ENCODE measurements at places on chromosomes 2 and 18. TPM values are rescaled to one million over a fixed set of nuclear protein-coding genes. Genes with fewer than 3 reads are reported as not detected.

DNA sequence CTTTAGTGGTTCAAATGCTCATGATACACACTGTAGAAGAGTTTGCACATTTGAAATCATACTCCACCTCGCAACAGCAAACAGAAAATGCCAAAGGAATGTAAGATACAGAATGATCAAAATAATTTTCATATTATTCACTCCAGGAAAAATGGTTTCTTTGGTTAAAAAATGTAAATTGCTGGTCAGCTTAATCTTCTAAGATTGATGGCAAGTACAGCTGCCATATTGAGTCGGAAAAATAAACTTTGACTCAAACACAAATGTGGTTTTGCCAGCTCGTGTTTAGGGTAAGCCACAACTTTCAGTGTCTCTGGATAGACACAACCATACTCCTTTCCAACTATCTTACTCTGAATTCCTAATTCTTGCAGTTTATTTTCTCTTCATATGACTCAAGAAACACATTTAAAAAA lies 154.9 kb upstream of the SMIM21 start:
- H3K4me1 ChIP-seq: no peaks in the 10 kb centered on the region
- no peaks in the 10 kb centered on the region for H3K36me3 ChIP-seq
- H3K4me3 ChIP-seq: no peak overlapping the region

TMSB10 gene
- 5,768 TPM for total RNA-seq

DNA sequence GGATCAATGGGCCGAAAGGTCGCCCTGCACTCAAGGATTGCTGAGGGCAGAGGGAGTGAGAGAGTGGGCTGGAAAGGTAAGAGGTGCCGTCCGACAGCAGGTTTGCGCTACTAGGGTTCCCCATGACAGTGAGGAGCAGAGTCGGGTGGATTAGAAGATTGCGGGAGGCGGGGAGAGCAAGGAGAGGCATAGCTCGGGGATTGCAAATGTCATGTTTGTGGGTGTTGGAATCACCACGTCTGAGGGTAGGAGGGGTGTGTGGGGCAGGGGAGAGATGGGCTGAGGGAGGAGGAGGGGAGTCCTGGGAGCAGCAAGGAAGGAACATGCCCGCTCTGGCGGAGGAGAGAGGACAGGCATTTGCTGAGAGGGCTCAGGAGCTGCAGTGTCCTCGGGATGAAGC lies 81.2 kb downstream of the ZCCHC2 start:
- H3K27me3 ChIP-seq: peaks cover 48% of the 10 kb centered on the region
- DNase-seq: no peak
- H3K27ac ChIP-seq: no peak overlapping the region

GRCh38 chr2:191739194-191739593 lies 61.3 kb downstream of the NABP1 start:
- peaks cover 13% of the 10 kb centered on the region for H3K4me1 ChIP-seq
- no peak overlapping the region for H3K4me3 ChIP-seq
- no peaks in the 10 kb centered on the region for H3K36me3 ChIP-seq
- DNase-seq: no peak

IKZF2 gene
- total RNA-seq: 6.0 TPM

DNA sequence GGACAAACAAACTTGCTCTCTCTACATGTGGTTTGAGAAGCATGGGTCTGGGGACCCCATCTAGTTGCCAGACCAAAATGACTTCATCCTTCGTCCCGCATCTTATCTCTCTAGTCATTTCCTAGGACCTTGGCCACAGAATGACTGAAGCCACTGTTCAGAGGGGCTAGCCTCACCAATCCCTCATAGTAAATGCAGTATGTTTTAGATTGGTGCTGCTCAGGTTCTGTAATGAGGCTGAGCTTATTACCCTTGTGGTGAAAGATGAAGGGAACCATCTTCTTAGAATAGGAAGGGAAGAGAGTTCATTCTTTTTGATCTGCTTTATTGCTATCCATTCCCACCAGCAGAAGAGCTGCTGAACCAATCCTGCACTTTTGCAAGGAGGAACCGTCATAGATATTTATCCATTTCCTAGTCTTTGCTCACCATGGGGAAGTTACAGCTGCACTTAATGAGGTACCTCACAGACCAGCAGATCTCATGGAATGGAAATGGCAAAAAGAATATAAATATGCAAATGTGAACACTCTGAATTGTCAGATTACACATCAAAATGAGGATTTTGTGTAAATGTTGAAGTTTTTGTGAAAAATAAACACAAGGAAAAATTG lies 436.7 kb downstream of the LPIN1 start:
- H3K36me3 ChIP-seq: no peaks in the 10 kb centered on the region
- H3K4me1 ChIP-seq: peaks cover 8% of the 10 kb centered on the region
- no peak for DNase-seq
- no peak overlapping the region for H3K27ac ChIP-seq
- peaks cover 6% of the 10 kb centered on the region for H3K27me3 ChIP-seq

DNA sequence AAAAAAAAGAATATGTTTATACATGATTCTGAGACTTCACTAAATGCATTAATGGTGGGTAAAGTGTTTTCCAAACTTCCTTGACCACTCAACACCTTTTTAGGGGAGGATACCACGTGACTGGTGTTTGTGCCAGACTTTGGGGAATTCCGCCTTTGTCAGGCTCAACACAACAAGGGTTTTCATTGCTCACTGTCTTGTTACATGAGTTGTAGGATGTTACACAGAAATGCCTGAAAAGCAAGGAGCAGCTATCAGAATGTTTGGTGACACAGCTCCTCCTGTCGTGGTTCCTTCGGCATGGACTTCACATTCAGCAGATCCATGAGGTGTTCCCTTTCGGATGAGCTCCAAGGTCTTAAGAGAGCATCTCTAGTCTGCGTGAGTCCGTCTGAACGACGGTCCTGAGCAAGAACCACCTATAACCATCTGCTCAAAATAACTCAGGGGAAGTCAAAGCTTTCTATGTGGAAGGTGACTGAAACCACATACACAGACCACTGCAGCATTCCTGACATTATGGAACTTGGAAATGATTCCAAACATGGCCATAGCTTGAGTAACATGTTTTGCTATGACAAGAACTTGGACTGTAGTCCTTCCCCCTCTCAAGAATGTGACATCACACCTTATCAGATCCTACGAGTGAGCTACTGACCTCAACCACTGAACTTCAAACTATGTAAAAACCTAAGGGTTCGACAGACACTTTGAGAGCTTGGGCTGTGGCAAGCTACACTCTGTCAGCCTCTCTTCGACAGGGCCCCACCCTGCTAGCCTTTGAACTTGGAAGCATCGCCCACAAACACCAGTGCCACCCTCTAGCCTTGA lies 57.5 kb downstream of the MCFD2 start:
- H3K27ac ChIP-seq: no peak overlapping the region
- peaks cover 15% of the 10 kb centered on the region for H3K27me3 ChIP-seq
- no peaks in the 10 kb centered on the region for H3K36me3 ChIP-seq
- H3K4me1 ChIP-seq: no peaks in the 10 kb centered on the region
- H3K4me3 ChIP-seq: no peak overlapping the region

DNA sequence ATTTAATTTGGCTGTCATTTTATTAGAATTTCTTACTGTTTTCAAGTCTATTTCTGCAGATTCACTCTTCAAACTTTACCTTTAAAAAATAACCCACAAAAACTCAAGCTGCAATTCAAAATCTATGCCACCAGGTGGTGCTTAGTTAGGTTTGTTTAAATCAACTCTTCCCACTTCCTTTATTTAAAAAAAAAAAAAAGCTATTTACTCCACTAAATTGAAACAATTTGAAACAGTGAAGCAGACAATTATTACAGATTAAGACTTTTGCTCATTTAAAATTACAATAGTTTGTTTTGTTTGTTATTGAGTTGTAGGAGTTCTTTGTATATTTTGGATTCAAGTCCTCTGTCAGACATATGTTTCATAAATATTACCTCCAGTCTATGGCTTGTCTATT lies 300.0 kb downstream of the PDE11A start:
- H3K27ac ChIP-seq: no peak overlapping the region
- H3K4me1 ChIP-seq: peaks cover 2% of the 10 kb centered on the region
- H3K36me3 ChIP-seq: no peaks in the 10 kb centered on the region

DNA sequence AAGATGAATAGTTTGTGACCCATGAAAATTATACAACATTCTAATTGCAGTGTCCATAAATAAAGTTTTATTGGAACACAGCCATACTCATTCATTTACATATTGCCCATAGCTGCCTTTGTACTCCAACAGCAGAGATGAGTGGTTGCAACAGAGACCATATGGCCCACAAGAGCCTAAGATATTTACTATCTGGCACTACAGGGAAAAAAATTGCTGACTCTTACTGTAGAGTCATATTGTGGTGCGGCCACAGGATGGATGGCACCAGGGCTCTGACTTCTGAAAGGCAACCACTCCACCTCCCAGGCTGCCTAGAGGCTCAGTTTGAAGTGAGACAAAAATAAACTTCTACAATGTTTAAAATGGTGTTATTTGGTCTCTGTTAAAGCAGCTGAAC lies 404.0 kb upstream of the ATP5MC3 start:
- no peak overlapping the region for H3K27ac ChIP-seq
- H3K4me1 ChIP-seq: no peaks in the 10 kb centered on the region
- no peak for DNase-seq
- no peak overlapping the region for H3K4me3 ChIP-seq
- H3K36me3 ChIP-seq: no peaks in the 10 kb centered on the region

- H3K27me3 ChIP-seq: no peaks in the 10 kb centered on the region
- no peak overlapping the region for H3K4me3 ChIP-seq
- DNase-seq: no peak
- no peaks in the 10 kb centered on the region for H3K36me3 ChIP-seq
- H3K27ac ChIP-seq: no peak overlapping the region
These were observed 134.7 kb upstream of the CDH20 start for GRCh38 chr18:61198486-61198885.

ELAC1 gene
- 5.9 TPM for total RNA-seq

RAX gene
- 0.10 TPM for total RNA-seq

TFCP2L1 gene
- total RNA-seq: 0.28 TPM

TPRKB gene
- 32.9 TPM for total RNA-seq

DNA sequence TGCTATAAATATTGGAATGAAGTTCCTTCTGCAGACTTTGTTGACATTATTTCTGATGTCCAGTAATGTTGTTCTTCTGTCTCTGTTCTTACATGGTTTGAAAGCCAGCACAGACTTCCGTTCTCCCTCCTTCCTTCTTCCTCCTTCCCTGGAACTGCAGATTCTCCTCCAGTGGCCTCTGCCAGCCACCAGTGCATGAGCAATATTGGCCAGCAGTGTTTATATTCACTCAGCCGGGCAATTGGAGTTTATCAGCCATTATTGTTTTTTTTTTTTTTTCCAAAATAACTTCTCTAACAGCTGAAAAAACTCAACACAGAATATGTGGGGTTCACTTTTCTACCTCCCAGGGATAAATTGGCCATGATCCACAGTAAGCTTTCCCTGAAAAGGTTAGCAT lies 86.8 kb downstream of the ADCYAP1 start:
- H3K4me1 ChIP-seq: no peaks in the 10 kb centered on the region
- H3K27ac ChIP-seq: no peak overlapping the region
- no peaks in the 10 kb centered on the region for H3K36me3 ChIP-seq
- no peak overlapping the region for H3K4me3 ChIP-seq
- H3K27me3 ChIP-seq: no peaks in the 10 kb centered on the region

GRCh38 chr2:173044686-173045085 lies 31.0 kb upstream of the MAP3K20 start:
- H3K4me3 ChIP-seq: no peak overlapping the region
- DNase-seq: no peak
- H3K27ac ChIP-seq: no peak overlapping the region
- H3K4me1 ChIP-seq: peaks cover 12% of the 10 kb centered on the region
- H3K27me3 ChIP-seq: peaks cover 3% of the 10 kb centered on the region
- no peaks in the 10 kb centered on the region for H3K36me3 ChIP-seq

OR6B2 gene
- total RNA-seq: not detected

GALNT3 gene
- 27.7 TPM for total RNA-seq

DNA sequence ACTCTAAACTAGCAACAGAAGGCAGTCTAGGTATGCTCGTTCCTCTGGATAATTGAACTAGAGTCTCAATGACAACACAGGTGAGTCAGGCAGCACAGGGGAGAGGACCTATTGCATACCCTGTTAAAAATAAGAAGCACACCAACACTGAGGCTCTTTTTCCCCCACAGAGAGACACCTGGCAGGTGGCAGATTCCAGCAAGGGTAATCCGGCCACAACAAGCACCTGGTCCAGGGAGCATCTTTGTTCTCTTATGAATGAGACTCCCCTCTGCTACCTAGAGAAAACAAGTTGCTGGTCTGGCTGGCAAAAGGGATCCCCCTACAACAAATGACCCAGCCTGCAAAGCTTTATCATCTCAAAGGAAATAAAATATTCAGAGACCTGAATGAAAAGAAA lies 508.9 kb upstream of the POU3F3 start:
- H3K36me3 ChIP-seq: no peaks in the 10 kb centered on the region
- H3K4me3 ChIP-seq: no peak overlapping the region
- no peak for DNase-seq
- H3K4me1 ChIP-seq: no peaks in the 10 kb centered on the region

DNA sequence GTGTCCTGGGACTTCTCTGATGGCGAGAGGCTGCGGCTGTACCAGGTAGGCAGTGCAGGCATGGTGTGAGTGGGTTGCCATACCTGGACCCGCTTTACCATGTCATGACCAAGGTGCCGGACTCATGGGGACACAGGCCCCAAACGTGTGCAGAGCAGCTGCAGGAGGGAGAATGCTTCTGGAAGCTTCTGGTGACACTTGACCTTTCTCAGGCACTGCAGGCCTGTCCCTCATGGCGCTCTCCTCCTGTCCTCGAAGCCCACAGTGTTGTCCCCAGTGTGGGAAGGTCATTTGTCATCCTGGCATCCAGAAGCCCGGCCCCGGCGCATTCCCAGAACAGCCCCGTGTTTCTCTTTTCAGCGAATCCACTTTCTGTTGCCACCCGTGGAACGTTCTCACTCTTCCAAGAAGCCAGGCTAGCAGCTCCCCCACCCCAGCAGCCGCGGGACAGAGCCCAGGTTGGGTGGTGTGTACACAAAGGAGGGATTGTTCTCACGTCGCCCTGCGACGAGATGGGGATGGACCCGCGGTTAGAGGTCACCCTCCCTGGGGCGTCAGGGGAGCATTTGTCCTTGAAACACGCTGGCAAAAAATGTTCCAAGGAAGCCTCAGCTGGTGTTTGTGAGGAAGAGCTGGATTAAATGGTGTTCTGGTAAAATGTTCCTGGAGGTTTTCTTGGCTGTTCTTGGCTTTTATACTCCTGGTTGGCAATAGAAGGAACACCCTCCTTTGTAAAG lies 43.7 kb downstream of the SH3BP4 start:
- H3K27ac ChIP-seq: no peak overlapping the region
- no peaks in the 10 kb centered on the region for H3K4me1 ChIP-seq
- no peak for DNase-seq
- peaks cover 7% of the 10 kb centered on the region for H3K27me3 ChIP-seq
